ENCODE measurements at places on chromosomes 7 and 10. TPM values are rescaled to one million over a fixed set of nuclear protein-coding genes. Genes with fewer than 3 reads are reported as not detected.

ZFYVE27 gene
- total RNA-seq, result 28.3 TPM

- no peak overlapping the region for H3K4me3 ChIP-seq
- H3K27ac ChIP-seq, result no peak overlapping the region
- H3K36me3 ChIP-seq, result peaks cover 9% of the 10 kb centered on the region
- DNase-seq, result no peak
Observed at GRCh38 chr10:102322914-102323313, 72.6 kb upstream of the NFKB2 start.

GRCh38 chr10:133124357-133125211, 35.4 kb upstream of the KNDC1 start:
- no peak overlapping the region for H3K27ac ChIP-seq
- H3K4me1 ChIP-seq, result no peaks in the 10 kb centered on the region
- peak; percentile 56 for DNase-seq
- H3K27me3 ChIP-seq, result peaks cover 36% of the 10 kb centered on the region

MBL2 gene
- total RNA-seq, result not detected

GRCh38 chr7:142319970-142320369, 62.1 kb upstream of the PRSS58 start:
- H3K27me3 ChIP-seq, result no peaks in the 10 kb centered on the region
- no peak for DNase-seq
- H3K4me3 ChIP-seq, result no peak overlapping the region
- H3K4me1 ChIP-seq, result no peaks in the 10 kb centered on the region

- DNase-seq, result no peak
- no peaks in the 10 kb centered on the region for H3K36me3 ChIP-seq
- H3K27me3 ChIP-seq, result peaks cover 8% of the 10 kb centered on the region
- no peak overlapping the region for H3K4me3 ChIP-seq
- H3K27ac ChIP-seq, result no peak overlapping the region
- peaks cover 8% of the 10 kb centered on the region for H3K4me1 ChIP-seq
Observed at GRCh38 chr7:120274482-120274881, 1.5 kb downstream of the KCND2 start.

DNA sequence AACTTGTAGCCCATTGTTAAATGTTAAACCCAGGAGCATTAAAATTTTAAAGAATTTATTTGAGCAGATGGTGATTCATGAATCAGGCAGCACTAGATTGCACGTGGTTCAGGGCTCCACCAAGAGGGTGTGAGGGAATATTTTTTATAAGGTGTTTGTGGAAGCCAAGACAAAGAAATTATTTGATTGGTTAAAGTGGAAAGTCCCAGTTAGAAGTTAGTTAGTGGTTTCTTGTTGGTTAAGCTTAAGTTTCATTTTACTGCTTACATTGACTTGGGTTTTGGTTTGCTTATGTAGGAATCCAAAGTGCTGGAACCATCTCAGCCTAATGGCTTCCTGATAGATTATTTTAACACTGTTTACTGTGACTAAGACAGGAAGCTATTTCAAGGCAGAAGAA, 906.2 kb downstream of the LRMDA start:
- no peak overlapping the region for H3K4me3 ChIP-seq
- DNase-seq, result no peak
- H3K36me3 ChIP-seq, result no peaks in the 10 kb centered on the region
- peaks cover 5% of the 10 kb centered on the region for H3K4me1 ChIP-seq

Measured in lower lobe of right lung (tissue), 2 donors.